ENCODE measurements at places on chromosomes 6 and 20.

DNA sequence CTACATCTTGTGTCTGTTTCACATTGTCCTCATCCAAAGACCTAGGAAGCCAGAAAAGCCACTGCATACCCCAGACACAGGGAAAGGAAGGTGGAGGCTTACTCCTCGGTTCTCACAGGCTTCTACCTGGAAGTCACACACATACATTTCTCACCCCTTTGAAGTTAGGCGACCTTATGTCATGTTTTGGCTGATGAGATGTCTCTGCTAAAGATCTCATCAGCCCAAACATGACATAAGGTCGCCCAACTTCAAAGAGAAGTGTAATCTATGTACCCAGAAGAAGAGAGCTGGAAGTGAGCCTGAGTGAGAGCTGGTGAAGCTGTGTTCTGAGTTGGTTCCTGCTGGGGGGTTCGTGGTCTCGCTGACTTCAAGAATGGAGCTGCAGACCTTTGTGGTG lies 47.5 kb upstream of the SLC22A23 start:
- no peak for DNase-seq

- no peak for DNase-seq
Observed at GRCh38 chr20:3933218-3933617, 44.0 kb downstream of the PANK2 start.

DNA sequence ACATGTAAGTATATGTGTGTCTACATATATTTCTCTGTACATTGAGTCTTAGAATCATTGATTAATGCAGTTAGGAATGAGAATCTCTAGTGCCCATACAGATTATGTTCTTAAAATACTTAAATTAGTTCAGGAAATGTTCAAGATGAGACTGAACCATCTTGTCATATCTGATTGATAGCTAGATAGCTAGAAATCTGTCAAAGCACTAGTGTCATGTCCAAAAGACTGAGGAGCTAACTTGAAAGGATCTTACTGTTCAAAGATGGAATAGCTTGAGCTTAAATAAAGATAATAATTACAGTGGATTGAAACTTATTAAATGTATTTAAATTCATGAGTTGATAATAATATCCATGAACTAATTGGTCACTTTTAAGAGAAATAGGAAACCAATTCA lies 191.7 kb upstream of the TCF21 start:
- no peak for DNase-seq

DNA sequence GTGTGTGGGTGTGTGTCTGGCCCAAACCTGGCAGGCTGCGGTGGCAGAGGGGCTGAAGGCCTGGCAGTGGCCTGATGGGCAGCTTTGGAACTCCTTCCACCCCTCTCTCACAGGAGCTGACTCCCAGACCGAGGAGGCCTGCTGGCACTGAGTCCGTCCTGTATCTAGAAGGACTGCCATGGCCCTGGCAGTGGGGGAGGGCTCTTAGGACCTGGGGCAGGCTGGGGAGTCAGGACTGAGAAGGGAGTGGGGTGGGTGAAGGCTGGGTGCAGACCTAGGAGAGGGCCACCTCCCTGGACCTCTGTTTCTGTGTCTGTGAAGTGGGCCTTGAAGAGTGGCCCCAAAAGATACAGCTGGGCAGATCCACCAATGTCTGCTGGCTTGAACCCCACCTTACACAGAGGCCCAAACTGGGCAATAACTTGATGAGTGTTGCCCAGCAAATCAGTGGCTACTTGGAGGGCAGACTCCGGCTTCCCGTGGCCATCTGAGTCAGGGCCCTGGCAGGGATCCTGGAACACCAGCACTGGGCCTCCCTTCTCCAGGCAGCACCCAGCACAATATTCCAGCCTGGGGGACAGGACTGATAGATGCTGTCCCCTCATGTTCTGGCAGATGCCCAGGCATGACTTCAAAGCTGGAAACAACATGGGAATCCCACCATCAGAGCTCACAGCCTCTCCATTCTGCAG lies 46.7 kb upstream of the BLCAP start:
- DNase-seq = no peak

DNA sequence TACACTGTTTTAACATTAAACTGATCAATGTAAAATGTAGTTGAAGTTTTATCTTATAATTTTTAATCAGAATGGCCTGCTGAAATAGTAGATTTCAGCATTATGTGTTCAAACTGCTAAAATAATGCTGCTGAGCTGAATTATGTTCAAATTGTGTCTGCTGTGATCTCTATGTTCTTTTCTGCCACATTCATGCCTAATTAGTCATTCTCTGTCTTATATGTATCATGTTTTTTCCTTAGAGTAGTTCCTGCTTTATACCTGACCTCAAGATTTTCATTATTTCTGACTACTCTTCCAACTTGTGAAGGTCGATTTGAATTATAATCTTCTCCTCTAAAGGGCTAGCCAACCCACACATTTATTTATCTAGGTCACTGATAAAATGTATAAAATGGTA lies 476.7 kb upstream of the EPHA7 start:
- no peak for DNase-seq

GRCh38 chr20:46406986-46407670 lies 713 bp upstream of the ELMO2 start:
- DNase-seq = peak; percentile 85

DNA sequence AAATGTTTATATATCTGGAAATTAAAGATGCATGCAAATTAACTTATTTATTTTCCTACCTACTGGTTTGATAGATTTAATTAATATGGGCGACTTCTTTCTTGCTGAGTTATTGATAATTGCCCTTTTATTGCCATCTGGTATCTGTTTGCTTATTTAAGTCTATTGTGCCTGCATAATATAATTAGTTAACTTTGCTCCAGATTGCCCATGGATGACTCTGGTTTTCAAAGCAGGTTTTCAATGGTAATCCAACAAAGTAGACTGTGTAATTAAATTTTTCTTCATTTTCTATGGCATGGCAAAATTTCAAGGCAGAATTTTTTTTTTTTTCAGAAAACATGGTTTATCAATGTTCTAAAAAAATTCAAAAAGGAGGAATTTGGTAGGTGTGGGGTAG lies 1092.0 kb downstream of the GRIK2 start:
- DNase-seq = no peak

DNA sequence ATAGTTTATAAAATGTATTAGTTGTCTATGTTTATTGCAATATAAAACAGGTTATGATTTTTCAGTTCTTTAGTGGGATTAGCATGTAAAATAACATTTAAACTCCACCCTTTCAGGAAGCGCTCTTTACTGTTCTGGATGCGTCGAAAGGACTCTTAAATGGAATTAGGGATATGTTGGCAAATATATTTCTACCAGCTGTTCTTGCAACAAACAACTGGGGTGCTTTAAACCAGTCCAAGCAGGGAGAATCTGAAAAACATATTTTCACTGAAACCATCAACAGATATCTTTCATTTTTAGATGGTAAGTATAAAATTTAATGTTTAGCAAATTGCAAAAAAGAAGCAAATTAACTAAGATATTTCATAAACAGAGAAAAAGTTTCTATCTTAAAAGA lies 21.8 kb downstream of the DNAH8 start:
- no peak for DNase-seq

- no peak for DNase-seq
Observed at GRCh38 chr6:148912252-148912651, 165.4 kb downstream of the UST start.

DNA sequence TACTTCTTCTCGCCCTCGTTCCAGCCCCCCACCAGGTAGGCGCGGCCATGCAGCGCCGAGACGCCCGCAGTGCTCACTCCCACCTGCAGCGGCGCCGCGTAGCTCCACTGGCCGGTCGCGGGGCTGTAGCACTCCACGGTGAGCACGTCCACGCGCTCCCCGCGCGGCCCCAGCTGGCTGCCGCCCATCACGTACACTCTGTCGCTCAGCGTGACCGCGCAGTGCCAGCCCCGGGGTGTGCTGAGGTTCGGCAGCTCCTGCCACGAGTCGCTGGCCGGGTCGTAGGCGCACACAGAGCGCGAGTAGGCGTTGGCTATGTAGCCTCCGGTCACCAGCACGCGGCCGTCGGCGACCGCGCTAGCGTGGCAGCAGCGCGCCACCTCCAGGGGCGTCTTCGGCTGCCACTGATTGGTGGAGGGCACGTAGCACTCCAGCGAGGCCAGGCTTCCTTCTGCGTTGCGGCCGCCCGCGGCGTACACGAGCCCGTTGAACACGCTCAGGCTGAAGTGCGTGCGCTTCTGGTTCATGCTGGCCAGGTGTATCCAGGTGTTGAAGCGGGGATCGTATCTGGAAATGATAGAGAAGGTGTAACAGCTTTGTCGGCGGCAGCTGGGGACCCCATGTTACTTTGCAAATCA lies 13.7 kb downstream of the KLHL31 start:
- peak; percentile 88 for DNase-seq

- DNase-seq = peak; percentile 59
Observed at GRCh38 chr6:162736961-162737360, 9.2 kb downstream of the PACRG start.

DNA sequence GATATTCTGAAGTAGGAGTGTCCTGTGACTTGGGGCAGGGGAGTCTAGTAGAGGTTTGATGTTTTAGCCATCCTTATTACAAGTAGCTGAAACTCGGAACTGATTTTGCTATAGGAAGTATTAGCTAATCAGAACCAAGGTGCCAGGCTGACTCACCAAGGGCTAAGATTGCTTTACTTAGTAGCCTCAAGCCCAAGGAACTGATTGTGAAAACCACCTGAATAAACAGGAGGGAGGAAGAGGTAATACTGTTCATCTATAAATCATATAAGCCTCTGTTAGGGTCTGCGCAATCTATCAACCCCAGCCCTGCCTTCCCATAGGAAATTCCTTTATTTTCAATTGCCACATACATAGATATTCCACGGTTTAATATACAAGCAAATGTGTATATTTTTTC lies 54.4 kb downstream of the GNAS start:
- DNase-seq = no peak

DNA sequence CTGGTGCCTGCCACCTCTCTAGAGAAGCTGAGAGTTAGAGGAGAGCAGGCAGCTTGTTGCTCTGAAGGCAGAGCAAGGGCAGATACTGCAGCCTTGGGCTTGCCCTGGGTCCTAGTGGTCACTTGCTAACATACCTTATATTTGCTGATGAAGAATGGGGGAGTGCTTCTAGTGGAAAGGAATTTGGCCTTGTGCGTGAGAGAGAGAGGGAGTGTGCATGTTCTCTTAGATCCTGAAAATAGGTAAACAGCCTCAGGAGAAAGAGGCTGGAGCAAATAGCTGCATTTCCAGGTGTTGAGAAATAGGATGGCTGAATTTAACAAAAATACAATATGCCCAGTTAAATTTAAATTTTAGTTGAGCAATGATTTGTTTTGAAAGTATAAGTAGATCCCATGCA lies 724.5 kb upstream of the FLRT3 start:
- DNase-seq = no peak

GRCh38 chr6:152012227-152012626 lies 204.7 kb downstream of the ESR1 start:
- DNase-seq = no peak

DNA sequence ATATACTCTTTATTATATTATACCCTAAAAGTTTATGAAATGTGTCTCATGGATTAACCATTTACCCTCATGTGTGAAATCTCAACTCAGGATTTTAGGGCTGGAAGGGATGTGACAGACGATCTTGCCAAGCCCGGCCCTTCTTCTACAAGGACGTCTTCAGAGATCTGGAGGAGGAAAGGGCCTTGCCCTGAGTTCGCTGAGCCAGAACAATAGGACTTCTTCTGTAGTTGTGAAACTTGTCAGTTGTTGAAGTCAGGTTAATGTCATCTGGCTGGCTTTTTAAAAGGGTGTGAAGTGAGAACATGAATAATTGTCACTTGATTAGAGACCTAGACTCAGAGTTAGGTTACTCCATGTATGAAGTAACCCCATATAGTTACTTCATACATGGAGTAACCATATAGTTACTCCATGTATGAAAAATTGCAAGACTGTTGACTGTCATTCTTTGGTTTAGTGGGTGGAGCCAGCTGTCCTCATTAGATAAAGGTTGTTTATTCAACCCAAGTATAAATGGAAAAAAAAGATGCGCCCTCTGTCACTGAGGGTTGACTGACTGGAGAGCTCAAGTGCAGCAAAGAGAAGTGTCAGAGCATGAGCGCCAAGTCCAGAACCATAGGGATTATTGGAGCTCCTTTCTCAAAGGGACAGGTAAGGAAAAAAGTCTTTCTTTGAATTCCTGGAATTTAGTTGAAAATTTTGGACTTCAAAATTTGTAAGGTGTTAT lies at the start of gene ARG1:
ARG1 (plus strand) TSS at position 541 of the 730 bp plus-strand sequence; CDS start at position 598, 57 bp downstream.
- no peak for DNase-seq

GRCh38 chr6:24933868-24934401 lies 1.8 kb downstream of the RIPOR2 start:
- DNase-seq = peak; percentile 7

GRCh38 chr6:41690541-41691330 lies 44.7 kb downstream of the TFEB start:
- DNase-seq = no peak

GRCh38 chr20:62587757-62588402 lies 54.4 kb upstream of the SLCO4A1 start:
- DNase-seq = no peak

DNA sequence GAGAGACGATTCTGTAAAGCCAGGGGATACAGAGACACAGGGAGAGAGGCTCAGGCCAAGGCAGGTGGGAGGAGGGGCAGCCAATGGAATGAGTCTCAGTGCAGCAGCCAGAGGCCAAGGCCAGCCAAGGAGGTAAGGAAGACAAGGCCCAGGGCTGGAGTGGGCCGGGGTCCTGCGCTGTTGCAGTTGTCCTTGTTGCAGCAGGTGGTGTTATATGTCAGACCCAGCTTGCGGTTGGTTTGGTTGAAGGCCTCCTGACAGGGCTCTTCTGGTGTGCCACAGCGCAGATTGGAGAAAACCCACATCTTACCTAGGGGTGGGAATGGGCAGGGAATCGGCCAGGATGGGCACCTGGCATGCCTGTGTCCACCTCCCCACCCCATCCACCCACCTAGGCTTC lies 2.5 kb downstream of the LY6G6C start:
- no peak for DNase-seq

- no peak for DNase-seq
Observed at GRCh38 chr6:129845696-129846095, 15.4 kb downstream of the TMEM244 start.

DNA sequence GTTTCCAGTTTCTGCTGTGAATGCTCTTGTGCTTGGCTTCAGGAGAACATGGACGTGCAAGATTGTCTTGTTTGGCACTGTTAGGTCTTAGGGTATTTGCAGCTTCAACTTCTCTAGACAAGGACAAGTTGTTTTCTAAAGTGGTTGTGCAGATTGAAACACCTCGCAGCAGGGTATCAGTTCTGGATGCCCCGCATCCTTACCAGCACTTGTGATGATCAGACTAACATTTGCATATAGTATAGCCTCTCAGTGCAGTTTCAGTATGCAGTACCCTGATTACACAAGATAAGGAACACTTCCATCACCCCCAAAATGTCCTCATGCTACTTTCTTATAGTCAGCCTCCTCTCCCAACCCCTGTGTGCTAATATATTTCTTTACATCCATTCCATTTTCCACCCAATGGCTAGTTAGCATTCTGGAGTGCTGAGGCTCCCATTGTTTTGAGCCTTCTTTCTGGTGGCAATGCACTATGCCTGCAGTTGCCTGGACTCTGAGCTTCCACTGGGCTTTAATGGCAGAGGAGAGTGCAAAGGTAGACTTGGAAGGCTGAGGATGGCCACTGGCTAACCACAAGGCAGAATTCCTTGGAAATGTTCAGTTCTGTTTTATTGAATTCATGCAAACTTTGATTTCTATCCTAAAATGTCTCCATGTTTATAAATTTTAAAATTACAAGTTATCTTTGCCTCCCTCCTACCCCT lies 35.4 kb downstream of the KIF3B start:
- no peak for DNase-seq

- DNase-seq = no peak
Observed at GRCh38 chr20:6094063-6094462, 28.8 kb downstream of the FERMT1 start.
